Lung microvascular endothelial cell (primary cell): ENCODE measurements at places on chromosomes 1 and 21. TPM values are rescaled to one million over a fixed set of nuclear protein-coding genes. Genes with fewer than 3 reads are reported as not detected.

Gene TSPEAR
- under 0.01 TPM in 2 replicates for total RNA-seq

Gene SLAMF8
- total RNA-seq = not detected in 2 replicates

Gene TSEN15
- 17.7 and 18.1 TPM in 2 replicates for total RNA-seq

Gene ADAMTS4
- 7.1 and 9.2 TPM in 2 replicates for total RNA-seq

Gene SLC1A7
- not detected in 2 replicates for total RNA-seq

Gene UCHL5
- 12.4 and 12.9 TPM in 2 replicates for total RNA-seq

Gene CCDC24
- 0.65 and 0.79 TPM in 2 replicates for total RNA-seq

Gene PGLYRP3
- total RNA-seq = not detected in 2 replicates

Gene OR2C3
- total RNA-seq = not detected in 2 replicates

Gene HSD3B2
- not detected in 2 replicates for total RNA-seq

Gene FMO4
- 0.79 and 1.1 TPM in 2 replicates for total RNA-seq

Gene C1QTNF12
- total RNA-seq = 0.20 and 0.22 TPM in 2 replicates

Gene S100A7
- not detected in 2 replicates for total RNA-seq

Gene AMY2A
- not detected in 2 replicates for total RNA-seq

Gene PLA2G4A
- total RNA-seq = 15.1 and 16.8 TPM in 2 replicates

Gene KRTAP7-1
- not detected in 2 replicates for total RNA-seq

Gene C4BPA
- not detected in 2 replicates for total RNA-seq

Gene GJA9
- not detected in 2 replicates for total RNA-seq

Gene SYCP1
- total RNA-seq = not detected in 2 replicates

Gene LRRN2
- total RNA-seq = 0.60 TPM in 1 of 2 replicates, not detected in the other

Gene CFHR3
- not detected in 2 replicates for total RNA-seq

Gene KCNA2
- total RNA-seq = not detected in 2 replicates

Gene MMEL1
- total RNA-seq = 1.4 and 2.8 TPM in 2 replicates

Gene C1orf56
- 0.79 and 0.87 TPM in 2 replicates for total RNA-seq

Gene GPR161
- total RNA-seq = 9.5 and 11.6 TPM in 2 replicates

Gene PDPN
- total RNA-seq = 45.1 and 108 TPM in 2 replicates

Gene KPRP
- not detected in 2 replicates for total RNA-seq

Gene GNL2
- 37.3 and 47.4 TPM in 2 replicates for total RNA-seq

Gene RGSL1
- total RNA-seq = not detected in 2 replicates

Gene ASCL5
- not detected in 2 replicates for total RNA-seq

Gene NBPF4
- total RNA-seq = not detected in 2 replicates

Gene RSPH1
- not detected in 2 replicates for total RNA-seq

Gene WDR3
- 11.3 and 15.9 TPM in 2 replicates for total RNA-seq

Gene ASPM
- 3.0 and 15.7 TPM in 2 replicates for total RNA-seq

Gene TINAGL1
- 229 and 317 TPM in 2 replicates for total RNA-seq

Gene GUCA2A
- total RNA-seq = not detected in 2 replicates

Gene DCDC2B
- total RNA-seq = not detected in 2 replicates

Gene AMIGO1
- 0.65 and 1.4 TPM in 2 replicates for total RNA-seq

Gene SPRR1B
- total RNA-seq = not detected in 2 replicates
